Dorsolateral prefrontal cortex (tissue), 122 donors: ENCODE measurements at places on chromosomes 4 and X.

DNA sequence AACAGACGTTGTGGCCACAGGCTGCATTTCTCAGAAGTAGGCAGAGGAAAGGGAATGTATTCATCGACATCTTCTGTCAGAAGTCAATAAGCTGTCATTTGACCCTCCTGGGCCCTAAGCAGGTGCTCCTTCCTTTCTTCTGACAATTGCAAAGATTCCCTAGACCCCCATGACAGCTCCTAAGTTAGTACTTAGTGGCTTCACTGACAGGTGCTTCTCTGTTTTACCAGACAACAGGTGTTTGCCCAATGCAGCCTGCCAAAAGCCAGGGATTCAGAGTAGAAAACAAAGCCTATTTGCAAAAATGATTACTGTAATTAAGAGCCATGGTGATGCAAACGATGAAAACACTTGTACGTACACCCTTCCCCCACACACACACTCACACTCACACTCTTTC, 7.5 kb upstream of the FGF5 start:
- no peak for DNase-seq

DNA sequence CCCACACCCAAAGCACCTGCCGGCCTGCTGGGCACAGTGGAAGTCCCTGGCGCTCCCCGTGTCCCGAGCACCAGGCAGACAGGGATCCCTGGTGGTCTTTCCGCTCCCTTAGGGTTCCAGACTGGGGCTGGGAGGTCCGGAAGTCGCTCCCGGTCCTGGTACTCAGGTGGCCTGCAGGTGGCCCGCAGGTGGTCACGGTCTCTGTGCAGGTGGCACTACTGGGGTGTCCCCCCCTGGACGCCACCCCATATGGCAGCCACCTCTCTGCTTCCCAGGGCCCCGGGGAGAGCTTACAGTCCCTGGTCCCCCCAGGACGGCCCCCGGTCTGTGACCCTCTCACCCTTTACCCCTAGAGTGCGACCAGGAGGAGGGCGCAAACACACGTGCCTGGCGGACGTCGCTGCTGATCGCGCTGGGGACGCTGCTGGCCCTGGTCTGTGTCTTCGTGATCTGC, 13.6 kb downstream of the SLC25A6 start:
- no peak for DNase-seq

DNA sequence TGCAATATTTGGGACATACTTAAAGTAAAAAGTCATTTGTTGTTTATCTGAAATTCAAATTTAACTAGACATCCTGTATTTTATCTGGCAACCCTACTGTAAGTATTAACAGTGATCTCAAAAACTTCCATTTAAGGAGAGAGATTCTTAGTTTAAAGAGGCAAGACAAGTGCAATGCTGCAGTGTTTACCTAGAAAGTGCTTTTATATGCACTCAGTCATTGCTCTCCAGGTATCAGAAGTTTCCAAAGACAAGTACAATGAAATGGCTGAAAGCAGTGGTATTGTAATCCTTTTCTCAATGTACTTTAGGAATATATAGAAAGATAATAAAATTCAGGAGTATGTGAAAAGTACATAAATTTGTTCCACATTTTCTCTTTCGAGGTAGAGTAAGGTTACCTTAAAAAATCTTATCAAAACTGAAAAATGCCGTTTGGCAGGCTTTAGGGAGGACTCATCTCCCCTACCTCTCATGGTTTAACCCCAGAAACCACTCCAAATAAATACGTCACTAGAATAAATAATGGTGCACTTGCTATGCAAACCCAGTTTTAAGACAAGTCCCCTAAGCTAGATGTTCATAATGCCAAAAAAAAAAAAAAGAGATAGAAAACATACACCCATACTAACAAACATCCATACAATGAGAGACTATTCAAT, 45.7 kb downstream of the ELF2 start:
- DNase-seq: no peak

GRCh38 chr4:146029939-146030710, 91.5 kb upstream of the ZNF827 start:
- no peak for DNase-seq

DNA sequence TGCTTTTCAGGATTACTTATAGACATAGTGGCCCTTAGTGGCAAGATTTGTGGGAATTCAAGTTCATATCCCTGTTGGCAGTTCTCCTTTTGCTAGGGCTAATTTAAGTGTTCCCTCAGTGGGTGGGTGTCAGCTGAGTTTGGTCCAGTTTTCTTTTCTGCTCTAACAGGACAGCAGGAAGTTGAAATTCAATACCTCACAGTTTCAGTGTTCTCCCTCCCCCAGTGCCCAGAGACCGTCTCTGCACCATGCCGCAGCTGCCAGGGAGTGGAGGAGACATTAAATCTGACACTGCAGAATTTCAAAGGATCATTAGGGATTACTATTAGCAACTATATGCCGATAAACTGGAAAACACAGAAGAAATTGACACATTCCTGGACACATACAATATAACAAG, 50.7 kb downstream of the UBE2NL start:
- no peak for DNase-seq

GRCh38 chr4:150695162-150695561, 113.2 kb downstream of the MAB21L2 start:
- DNase-seq: no peak

GRCh38 chrX:24515447-24515846, 50.4 kb downstream of the PDK3 start:
- DNase-seq: peak; percentile 24

- DNase-seq: no peak
These were observed 265.9 kb downstream of the ZNF674 start for GRCh38 chrX:46279214-46279924.

GRCh38 chr4:122765692-122766352, 33.3 kb downstream of the BBS12 start:
- no peak for DNase-seq

DNA sequence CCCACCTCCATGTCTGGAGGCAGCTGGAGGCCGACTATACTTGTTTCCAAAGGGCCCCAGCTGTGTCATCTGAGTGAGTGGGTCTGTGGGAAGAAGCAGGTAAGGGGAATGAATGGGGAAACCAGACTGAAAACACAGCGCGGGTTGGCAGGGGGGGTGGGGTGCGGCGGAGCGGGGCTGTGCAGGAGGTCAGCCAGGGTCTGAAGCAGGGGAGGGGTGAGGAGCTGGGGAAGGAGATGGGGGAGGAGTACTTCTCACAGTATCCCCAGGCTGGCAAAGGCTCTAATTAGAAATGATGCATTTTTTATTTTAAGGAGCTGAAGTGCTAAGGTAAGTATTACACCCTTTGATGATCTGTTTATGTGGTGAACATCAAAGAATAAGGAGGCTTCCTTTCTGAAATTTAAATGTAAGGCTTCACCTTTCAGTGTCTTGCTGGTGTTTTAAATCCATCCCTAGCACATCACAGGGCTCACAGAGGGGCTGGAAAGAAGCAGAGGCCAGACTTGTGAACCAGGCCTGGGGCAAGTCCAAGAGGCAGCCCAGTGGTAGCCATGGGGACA, 37.5 kb downstream of the SMIM20 start:
- no peak for DNase-seq

DNA sequence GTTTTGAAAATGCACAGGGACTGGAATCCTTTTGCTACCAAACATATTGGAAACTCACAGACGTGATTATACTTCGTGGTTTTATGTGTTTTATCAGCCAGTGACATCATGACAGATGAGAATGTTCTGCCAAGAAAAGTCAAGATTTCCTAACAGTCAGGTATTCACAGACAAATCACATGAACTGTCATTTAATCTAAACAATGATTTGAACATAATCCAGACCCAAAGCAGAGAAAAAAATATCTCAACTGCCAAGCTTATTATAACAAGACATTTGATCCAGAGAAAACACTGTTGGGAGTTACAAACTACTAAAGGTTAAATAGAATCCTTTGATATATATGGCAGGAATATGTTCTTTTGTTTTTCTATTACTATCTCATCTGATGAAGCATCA, 635.9 kb upstream of the FRG1 start:
- no peak for DNase-seq

- DNase-seq: no peak
These were observed 365.2 kb downstream of the PRDM5 start for GRCh38 chr4:120557372-120557771.

DNA sequence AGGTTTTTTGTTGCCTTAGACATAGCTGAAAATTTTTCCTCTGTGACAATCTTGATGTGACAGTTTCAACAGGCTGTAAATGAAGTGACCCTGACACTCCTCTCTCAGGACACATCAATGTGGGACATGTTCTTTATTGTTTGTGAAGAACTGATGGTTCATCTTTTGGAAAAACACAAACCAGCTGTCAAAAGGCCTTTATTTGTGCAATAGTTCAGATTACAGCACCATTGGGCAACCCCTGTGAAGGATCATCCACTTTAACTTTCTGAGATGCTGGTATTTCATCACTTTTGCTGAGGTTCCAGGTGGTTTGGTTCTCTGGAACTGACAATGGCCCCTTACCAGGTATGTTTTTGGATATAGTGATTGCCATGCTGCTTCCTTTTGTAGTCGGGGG, 40.3 kb downstream of the OSTC start:
- no peak for DNase-seq

DNA sequence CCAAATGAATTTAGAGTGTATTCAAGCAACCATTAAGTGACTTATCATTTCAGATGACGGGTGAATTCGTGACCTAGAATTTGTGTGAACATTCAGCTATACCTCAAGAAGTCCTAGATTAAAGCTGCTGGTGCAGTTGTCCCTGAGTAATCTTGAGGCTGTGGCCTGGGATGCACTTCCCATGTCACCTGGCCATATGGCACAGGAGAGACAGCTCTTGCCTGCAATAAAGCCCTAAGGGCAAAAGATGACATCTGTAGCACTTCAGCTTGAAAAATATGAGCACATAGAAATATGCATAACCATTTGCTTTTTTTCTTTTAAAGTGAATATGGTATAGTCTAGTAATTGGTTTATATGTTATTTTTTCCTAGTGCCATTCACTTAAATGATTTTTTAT, 125.8 kb downstream of the FHDC1 start:
- no peak for DNase-seq

DNA sequence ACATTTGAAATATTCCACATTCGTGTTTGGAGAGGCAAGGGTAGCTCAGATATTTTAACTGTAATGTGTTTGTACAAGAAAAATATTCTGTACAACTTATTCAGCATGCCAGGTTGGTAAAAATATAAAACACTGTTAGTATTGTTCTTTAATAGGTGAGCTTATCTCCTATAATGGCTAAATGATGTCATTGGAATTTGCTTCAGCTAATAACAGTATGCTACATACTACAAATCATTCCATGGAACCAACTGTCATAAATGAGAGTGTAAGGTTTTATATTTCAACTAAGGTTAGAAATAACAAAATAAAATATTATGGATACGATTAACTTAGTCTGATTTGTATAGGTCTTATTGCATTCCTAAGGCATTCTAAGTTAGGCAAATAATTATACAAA, 206.6 kb downstream of the ADGRL3 start:
- DNase-seq: no peak

DNA sequence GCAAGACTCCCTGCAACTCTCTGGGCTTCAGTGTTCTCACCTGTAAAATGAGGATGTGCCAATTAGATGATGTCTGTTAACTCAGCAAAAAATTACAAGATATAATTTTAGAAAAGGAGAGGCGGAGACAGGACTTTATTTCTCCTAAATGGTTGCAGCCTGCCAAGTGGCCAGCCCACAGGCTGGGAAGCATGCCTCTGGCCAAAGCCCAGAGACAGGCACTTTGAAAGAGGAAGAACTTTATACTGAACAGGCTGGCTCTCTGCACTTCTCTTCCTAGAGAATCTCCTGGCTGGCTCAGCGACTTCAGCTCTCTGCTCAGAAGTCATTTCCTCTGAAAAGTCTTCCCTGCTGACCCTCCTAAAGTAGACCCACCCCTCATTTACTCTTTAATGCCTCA, 3.7 kb downstream of the PRDM5 start:
- DNase-seq: peak; percentile 49

DNA sequence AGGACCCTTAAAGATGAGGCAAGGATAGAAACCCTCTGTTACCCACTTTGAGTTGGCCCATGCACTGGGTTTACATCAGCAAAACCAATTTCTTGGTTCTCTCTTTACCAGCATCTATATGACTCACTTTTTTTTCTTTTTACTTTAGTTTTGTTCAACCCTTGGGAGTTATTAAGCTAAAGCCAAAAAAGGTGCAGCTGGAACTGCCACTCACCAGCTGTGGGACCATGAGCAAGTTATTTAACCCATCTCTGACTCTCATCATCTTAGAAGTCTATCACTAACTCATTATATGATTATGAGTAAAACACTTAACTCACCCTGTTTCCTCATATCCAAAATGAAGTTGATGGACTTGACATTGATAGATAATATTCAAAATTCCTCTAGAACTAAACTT, 53.4 kb downstream of the GABRB1 start:
- no peak for DNase-seq

DNA sequence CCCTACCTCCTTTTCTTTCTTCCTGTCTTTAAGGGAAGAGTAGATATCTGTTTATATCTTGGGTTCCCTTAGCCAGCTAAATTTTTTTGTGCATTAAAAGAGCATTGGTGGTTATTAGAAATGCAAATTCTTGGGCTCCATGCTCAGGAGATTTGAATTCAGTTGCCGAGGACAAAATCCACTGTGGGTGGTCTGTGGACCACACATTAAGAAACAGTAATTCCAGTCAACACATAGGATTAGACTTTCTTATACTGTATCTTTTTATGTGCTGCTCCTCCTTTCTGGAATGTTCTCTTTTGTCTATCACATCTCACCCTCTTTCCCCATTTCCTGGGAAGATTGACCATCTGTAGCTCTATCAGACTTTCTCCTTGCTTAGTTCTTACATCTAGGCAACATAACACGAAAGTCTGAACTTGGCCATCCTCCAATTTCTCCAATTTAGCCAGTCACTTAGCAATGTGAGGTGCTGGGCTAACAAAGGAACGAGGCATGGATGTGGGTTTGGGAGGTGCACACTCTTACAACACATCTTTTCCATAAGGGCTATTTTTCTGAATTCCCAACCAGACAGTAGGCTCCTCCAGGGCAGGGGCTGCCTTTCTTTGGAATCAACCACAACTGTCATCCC, 5.3 kb upstream of the PDLIM3 start:
- no peak for DNase-seq

DNA sequence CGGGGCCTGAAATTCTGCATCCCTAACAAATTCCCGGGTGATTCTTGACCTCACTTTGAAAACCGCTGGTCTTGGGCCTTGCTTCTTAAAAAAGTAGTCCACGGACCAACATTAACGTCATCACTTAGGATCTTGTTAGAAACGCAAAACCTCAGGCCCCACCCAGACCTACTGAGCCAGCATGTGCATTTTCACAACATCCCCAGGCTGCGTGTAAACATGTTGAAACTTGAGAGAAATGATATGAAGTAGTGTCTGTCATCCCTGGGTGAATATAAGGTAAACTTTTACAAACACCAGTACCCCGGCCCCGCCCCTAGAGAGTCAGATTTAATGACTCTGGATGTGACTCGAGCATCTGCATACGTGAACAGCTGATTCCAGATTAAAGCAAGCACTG, 33.7 kb downstream of the SORBS2 start:
- no peak for DNase-seq
